CD4-positive, alpha-beta memory T cell (primary cell): ENCODE measurements at places on chromosomes 6 and 20.

- peak; percentile 66 for DNase-seq
Observed at GRCh38 chr6:42451333-42452170, at the start of gene TRERF1. Gene TRERF1, minus strand, starts transcription at chr6:42451926. Its CDS starts 182,336 bp downstream, at chr6:42269590.

DNA sequence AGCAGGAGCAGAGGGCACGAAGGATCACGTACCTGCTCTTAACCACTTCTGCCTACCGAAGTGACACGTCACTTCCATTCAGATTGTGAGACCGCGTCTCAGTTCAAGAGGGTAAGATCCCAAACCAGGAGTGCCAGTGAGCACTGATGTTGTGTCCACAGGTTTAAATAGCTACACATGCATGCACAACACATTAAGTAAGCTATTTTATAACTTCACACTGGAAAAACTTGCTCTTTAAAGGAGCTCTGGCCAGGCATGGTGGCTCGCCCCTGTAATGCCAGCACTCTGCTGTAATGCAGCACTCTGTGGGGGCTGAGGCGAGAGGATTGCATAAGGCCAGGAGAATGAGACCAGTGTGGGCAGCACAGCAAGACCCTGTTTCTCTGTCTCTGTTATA lies 21.1 kb downstream of the ABHD12 start:
- no peak for DNase-seq

DNA sequence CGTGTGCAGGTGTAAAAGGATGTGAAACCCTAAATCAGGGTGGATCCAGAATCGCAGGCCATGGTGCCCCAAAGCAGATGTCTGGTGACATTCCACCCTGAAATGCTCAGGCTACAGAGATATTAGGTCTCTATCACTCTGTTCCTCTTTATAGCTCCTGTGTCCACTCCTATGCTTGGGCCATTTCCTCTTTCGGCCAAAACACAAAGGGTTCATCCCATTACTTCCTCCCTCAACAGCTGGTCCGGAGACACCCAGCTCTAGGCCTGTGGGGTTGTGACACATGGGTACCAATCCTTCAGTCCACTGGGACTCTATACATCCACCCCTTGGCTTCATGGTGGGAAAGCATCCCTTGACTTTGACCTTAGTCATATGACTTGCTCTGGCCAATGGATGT lies 1.7 kb upstream of the SIGLEC1 start:
- DNase-seq, result no peak

- DNase-seq, result no peak
Observed at GRCh38 chr6:13733178-13733887, 21.7 kb upstream of the RANBP9 start.

- no peak for DNase-seq
Observed at GRCh38 chr6:167703347-167703746, 123.4 kb upstream of the AFDN start.

DNA sequence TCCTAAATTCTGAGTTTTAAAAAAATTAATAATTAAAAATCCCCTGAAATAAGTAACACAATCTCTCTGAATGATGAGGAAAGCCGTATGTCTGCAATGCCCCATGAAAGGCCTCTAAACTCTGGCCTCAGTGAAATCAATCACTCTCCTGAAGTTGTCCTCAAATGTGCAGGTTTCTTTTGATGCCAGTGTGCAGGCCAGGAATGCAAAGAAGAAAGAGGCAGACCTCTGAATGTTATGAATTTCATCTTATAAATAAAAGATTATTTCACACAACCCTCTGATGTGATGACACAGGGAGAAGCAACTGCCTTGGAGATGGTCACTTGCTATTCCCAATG lies 121.8 kb downstream of the TBXT start:
- no peak for DNase-seq

DNA sequence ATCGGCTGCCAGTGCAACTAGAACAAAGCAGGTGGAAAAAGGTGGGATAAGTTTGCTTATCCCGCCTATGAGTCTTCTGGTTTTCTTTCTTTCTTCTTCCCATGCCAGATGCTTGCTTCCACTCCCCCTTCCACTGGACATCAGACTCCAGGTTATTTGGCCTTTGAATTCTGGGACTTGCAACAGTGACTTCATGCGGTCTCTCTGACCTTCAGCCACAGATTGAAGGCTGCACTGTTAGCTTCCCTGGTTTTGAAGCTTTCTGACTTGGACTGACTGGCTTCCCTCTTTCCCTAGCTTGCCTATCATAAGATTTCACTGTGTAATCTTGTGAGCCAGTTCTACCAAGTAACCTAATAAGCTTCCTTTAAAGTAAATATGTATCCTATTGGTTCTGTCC lies 878.4 kb upstream of the GJE1 start:
- no peak for DNase-seq
